OCI-LY7 (cell line): ENCODE measurements at places on chromosomes 4 and X. TPM values are rescaled to one million over a fixed set of nuclear protein-coding genes. Genes with fewer than 3 reads are reported as not detected.
A peak's percentile ranks its signal among the peaks of the same experiment; 100 is the strongest.

Gene GLRA2
- not detected in 2 replicates for total RNA-seq

- DNase-seq = no peak
These were observed 280.0 kb upstream of the RASGEF1B start for GRCh38 chr4:81751531-81752289.

DNA sequence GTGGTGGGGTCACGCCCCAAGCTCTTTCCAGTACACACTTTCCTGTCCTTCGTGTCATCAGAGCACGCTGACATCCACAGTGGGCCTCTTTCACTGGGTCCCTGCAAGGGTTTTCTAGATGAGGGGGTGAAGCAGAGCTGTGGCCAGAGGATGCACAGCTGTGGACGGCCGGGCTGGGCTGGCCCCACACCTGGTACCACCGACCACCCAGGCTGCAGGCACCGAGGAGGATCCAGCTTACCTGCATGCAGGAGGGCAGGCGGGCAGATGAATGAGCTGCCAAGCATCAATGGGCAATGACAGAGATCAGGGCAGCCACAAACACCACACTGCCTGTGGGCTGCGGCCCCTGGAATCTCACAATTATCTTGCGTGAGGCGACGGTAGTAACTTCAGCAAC is 9.5 kb upstream of the GRPEL1 start:
- DNase-seq = no peak

GRCh38 chr4:72531322-72531721 is 37.7 kb downstream of the ADAMTS3 start:
- DNase-seq = no peak

- no peak for DNase-seq
These were observed 82.3 kb downstream of the NEK1 start for GRCh38 chr4:169530048-169530447.

DNA sequence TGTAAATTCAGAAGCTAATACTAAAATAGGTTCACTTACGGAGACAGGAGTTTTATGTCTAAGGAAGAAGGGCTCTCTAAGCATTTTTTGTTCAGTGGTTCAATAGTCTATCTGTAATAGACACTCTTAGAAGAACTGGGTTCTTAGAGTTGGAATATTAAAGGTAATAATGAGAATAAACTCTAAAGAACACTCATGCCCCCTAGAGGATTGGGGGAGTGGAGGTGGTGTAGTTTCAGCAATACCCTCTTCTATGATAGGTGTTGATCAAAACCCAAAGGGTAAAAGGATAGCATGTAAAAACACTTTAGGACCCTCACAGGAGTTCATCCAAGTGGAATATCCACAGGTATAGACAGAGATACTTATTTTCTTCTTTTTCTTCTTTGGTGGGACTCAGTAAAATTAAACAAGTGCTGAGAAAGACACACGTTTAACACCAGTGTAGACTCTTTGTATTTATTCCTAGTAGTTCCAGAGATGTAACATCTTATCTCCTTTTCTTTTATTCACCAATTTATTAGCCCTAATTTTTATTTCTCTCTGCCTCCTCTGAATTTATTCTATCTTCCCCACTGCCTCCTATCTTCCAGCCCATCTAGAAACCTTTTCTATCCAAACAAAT is 25.7 kb upstream of the MND1 start:
- DNase-seq = peak; percentile 68
